ENCODE measurements at places on chromosomes 4 and X.

DNA sequence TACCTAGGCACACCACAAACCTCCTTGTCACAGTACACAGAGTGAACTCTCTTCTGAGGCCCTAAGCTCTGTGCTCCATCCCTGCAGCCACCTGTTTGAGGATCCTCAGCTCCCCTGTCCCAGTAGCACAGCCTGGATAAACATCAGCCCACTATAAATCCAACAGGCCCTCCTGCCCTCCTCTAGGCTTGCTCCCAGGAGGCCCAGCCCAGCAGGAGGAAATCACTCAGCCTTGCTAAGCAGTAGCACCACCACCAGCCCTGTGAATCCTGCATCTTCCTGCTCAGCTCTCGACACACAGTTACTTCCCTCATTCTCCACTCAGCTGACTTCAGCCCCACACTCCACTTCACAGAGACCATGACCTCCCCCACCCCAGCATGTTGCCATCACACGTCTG, 273.9 kb downstream of the BCOR start:
- DNase-seq, result no peak

- DNase-seq, result no peak
These were observed 10.6 kb upstream of the BMP2K start for GRCh38 chr4:78765432-78766006.

- DNase-seq, result no peak
These were observed 24.2 kb downstream of the NELFA start for GRCh38 chr4:1984406-1985191.

GRCh38 chr4:98620087-98620784, 38.2 kb downstream of the TSPAN5 start:
- no peak for DNase-seq

GRCh38 chr4:59374416-59374815, 1825.7 kb upstream of the ADGRL3 start:
- DNase-seq, result no peak

DNA sequence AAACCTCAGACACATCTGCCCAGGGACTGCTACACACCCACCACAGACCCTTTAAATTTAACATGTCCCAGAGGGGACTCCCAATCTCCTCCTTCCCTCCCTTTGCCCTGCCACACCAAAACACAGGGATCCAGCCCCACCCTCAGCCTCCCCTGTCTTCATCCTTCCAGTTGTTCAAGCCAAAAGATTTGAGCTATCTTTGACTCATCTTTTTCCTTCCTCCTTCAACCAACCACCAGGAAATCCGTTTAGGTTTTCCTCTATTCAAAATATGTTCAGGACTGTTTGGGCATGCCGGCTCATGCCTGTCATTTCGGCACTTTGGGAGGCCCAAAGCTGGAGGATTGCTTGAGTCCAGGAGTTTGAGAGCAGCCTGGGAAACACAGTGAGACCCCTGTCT, 6.9 kb upstream of the STK32B start:
- no peak for DNase-seq

DNA sequence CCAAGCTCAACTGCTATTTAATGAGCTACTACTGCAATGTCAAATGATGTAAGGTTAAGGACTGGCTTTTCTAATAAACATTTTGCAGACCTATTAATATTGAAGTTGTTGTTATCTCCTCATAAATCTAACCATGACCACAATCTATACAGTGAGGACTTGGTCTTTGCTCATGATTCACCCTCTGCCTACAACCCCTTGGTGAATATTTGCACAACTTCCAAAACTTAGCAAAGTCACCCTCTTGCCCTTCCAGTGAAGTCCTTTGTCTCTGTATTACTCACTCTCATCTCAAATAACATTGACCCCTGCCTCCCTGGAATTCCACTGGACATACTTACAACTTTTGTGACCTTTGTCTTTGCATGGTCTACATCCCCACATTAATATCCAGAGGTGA, 204.5 kb downstream of the KCNIP4 start:
- DNase-seq, result peak; percentile 69

GRCh38 chrX:136021903-136022302, 36.7 kb downstream of the SLC9A6 start:
- DNase-seq, result no peak

- no peak for DNase-seq
These were observed 494.5 kb downstream of the CFAP47 start for GRCh38 chrX:36414056-36414455.

DNA sequence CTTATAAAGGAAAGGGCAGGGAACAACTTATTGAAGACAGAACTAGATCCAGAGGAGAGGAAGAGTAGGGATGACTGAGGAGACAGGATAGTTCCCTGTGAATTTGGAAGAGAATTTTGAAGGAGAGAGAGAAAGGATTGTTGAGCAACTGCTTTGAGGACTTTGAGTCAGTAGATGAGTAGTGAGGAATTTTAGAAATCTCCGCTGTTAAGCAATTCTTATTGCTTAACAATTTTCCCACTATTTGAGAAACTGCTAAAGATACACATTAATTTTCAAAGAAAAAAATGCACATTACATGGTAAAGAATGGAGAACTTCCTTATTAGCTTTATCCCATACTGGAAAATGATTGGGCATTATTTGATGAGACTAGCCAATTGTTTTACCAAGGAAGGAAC, 116.3 kb upstream of the NRK start:
- DNase-seq, result no peak

DNA sequence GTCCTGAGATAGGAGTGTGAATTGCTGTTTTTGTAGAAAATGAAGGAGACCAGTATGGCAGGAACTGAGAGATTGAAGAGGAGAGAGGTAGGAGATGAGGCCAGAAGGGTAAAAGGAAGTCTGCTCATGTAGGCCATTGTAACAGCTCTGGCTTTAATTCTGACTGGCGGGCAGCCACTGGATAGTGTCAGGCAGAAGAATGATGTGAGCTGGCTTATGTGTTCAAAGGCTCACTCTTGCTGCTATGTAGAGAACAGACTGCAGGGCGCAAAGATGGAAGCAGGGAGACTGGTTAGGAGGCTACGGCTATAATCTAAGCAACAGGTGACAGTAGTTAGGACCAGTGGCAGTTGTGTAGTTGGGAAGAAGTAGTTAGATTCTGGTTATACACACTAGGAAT, 160.2 kb upstream of the FGF13 start:
- no peak for DNase-seq

- DNase-seq, result peak; percentile 46
These were observed 981 bp downstream of the TET2 start for GRCh38 chr4:105147553-105148161.

DNA sequence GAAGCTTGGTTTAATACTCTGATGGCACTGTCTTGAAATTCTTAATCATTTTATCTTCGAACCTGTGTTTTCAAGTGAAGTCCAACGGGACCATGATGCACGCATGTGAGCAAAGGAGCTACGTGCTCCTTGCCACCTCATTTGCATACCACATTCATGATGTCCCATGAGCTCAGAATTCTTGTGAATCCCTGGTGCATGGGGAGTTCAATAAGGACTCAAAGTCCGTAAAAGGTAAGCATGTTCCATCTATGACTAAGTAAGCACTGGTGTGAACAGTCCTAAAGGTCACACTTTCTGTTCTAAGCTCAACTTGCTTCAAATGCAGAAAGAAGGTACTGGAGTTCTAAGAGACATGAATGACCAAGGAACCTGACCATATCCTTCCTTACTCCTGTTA, 13.1 kb upstream of the GPM6B start:
- DNase-seq, result no peak

DNA sequence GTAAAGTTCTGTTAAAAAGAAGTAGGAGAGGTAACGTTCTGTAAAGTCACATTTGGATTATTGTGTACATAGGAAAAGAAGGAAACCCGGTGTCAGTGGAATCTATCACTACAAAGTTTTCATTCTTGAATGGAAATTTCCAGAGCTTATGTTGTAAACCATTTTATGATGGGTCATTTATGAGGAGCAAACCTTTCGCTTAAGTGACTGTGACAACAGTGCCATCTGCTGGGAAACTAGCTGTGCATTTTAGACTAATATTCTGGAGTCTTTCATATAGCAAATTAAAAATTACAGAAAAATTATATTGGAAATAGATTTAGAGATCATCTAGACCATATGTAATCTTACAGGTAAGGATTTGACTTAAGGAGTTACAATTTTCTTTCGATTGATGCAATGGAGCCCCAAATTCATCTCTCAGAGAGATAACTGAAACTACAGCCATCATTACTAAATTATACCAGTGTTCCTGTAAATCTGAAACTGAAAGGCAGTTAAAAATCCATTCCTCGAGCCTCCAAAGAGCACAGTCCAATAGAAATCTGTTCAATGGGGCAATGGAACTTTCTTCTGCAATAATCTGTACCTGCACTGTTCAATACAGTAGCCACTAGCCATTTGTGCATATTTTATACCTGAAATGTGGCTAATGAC, 26.9 kb downstream of the ASB9 start:
- DNase-seq, result peak; percentile 53

DNA sequence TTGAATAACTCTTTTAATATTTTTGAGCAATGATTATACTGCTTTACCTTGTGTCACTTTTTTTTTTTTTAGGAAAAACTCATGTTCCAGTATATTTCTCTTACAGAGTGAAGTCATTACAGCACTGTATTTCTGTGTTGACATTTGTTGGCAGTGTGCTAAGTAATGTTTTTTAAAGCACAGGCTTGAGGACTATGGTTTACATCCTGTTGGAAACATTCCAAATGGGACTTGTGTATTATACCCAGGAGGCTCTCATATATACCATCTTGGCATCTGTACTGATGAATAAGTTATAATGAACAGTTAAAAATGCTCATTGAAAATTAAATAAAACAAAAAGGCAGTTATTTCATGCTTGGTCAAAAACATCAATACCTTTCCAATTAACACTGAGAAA, 33.8 kb downstream of the CEP44 start:
- peak; percentile 24 for DNase-seq

GRCh38 chr4:110639207-110640090, 16.6 kb upstream of the PITX2 start:
- no peak for DNase-seq

DNA sequence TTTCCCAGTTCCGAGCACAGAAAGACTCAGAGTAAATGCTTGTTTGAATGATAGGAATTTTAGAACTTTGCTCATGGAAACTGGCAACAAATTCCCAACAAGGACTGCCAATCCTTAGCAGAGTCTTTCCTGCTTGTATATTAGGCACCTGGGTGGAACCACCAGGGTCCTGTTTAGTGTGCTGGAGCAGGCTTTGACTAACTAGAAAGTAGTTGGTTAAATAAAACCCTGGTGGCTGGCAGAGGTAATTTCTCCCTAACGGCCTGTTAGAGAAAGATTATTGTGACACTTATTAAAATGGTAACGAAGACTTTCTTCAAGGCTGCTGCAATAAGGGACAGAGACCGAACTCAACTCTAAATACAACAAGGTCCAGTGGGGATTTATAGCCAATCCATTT, 103.6 kb upstream of the TEX13D start:
- DNase-seq, result no peak

GRCh38 chr4:154502111-154502510, 10.5 kb upstream of the DCHS2 start:
- no peak for DNase-seq

DNA sequence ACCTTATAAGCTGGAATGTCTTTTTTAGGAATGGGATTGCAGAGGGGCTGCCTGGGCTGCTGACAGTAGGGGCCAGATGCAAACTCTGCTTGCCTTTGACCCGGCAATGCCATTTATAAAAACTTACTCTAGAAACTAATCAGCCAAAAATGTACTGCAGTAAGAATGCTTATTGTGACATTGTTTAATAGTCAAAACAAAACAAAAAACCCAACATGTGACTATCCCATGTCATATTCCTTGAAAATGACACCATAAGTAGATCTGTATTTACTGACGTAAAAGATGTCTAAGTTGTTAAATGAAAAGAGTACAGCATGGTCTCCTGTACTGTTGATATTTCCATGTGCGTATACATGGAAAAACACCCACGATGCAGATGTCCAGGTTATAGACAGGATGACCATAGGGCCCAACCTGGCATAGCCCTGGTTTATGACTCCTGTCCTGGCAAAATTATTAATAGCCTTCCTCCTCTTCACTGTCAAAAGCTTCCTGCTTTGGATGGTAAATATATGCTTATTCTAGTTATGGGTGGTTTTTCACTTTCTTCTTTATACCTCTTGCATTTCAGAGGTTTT, 138.9 kb downstream of the PTTG2 start:
- DNase-seq, result peak; percentile 35

DNA sequence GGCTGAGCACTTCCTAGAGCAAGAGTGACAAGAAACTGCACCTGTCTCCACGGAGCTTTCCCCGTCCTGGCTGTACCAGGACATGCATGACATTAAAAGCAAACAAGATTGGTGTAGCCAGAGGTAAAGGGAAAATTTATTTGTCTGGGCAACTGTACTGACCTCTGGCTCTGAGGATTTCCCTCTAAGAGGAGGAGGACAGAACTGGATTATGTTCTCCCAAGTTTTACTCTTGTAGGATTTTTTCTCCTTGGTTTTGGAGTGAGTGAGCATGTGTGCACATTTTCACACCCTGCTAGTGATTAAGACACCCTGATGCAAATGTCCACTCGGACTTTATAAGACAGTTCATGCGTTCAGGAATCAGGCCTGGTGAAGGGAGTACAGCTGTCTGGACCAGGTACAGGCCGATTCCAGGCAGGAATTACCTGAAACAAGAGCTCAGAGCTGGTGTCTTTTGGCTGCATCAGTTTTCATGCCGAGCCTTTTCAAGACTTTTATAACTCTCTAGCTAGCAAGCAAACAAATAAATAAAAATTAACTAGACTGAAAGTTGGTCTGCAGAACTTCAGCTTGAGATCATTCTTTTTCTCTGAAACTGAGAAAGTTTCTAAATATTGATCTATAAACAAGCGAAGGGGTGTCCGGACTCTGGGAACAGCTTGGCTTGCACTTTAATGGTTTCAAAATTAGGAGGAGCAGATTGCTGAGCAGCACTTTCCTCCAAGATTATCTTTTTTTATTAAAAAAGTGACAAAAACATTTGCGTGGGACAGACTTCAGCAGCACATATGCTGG, 51.3 kb upstream of the SPRY1 start:
- DNase-seq, result no peak

GRCh38 chr4:57318703-57319102, 208.5 kb upstream of the IGFBP7 start:
- DNase-seq, result peak; percentile 54

DNA sequence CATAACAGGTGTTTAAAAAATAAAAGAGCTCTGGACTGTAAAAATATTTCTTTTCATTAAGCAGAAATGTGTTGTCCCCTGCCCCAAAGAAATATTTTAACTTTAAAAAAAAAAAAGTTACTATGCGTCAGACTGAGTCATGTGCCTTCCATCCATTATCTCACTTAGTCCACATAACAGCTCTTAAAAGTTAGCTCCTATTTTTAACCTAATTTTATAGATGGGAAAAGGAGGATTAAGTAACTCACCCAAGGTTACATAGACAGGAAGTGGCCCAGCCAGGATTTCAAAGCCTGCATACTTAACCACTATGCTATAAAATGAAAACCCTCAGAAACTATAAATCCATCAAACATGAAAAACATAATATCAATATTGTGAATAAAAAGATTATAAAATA, 97.7 kb downstream of the MANBA start:
- peak; percentile 92 for DNase-seq

DNA sequence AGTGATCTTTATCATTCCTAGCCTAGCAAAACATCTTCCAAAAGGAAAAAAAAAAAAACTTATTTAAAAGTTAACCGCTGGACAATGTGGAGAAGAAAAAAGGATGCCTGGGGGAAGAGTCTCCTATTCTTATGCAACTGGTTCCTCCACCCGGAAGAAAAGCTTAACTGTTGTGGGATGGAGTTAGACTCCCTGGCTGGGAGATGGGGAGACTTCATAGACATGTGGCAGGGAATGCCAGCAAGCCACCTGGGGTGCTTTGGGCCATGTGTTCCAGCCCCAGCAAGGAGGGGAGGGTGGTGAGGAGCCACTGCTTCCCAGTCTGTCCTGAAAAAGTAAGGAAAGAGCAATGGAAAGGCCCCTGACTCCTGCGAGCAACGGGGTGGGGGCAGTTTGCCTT, 119.4 kb upstream of the SPIN4 start:
- DNase-seq, result no peak

GRCh38 chr4:36332023-36332781, 50.8 kb downstream of the DTHD1 start:
- DNase-seq, result no peak

Measured in EH (cell line).